ENCODE measurements at places on chromosomes 16 and 17.
A peak's percentile ranks its signal among the peaks of the same experiment; 100 is the strongest.

GRCh38 chr17:56826611-56827414 is 6.9 kb downstream of the C17orf67 start:
- no peak for DNase-seq

DNA sequence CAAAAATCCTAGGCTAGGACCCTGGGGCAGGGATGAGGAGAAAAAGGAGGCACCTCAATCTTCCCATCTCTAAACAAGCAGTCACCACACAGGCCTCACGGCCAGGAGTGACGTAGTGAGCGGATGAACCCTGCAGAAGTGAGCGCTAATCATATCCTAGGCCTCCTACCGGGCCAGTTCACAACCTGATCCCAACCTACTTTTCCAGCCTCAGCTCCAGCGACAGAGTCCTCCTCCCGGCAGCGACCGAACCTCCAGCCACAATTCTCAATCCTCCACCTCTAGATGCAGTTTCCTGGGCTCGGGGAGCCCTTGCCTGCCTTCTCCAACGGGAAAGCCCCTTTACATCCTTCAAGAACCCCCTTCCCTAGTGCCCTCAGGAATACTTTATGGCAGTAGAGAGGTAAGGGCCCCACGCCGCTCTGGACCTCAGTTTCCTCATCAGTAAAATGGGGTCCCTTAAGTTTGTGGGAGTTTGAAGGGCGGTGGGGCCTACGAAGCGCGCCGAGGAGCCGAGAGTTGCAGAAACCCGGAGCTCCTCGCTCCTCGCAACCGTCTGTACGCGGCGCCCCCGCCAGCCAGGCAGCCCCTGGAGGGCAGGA is 1.4 kb downstream of the ZNF668 start:
- DNase-seq: no peak

- DNase-seq: no peak
Measured at GRCh38 chr17:78184868-78185267, 2.0 kb downstream of the TK1 start.

GRCh38 chr16:86138121-86139085 is 239.4 kb downstream of the IRF8 start:
- DNase-seq: peak; percentile 18

- DNase-seq: no peak
Measured at GRCh38 chr16:53787423-53787822, 83.5 kb downstream of the FTO start.

DNA sequence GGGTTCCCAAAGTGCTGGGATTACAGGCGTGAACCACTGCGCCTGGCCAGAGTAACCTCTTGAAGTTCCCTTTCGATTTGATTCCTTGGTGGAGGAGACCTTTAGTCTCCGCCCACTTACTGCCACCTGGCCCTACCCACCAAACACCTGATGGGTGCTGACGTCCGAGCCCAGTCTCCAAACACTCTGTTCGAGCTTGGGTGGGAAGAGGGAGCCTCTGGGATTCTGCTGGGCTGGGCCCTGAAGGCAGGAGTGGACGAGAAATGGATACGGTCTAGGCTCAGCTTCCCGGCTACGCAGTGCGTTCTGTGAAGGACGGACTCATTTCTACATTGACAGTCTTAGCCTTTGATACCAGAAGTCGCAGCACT is 870 bp upstream of the ITGA3 start:
- no peak for DNase-seq

DNA sequence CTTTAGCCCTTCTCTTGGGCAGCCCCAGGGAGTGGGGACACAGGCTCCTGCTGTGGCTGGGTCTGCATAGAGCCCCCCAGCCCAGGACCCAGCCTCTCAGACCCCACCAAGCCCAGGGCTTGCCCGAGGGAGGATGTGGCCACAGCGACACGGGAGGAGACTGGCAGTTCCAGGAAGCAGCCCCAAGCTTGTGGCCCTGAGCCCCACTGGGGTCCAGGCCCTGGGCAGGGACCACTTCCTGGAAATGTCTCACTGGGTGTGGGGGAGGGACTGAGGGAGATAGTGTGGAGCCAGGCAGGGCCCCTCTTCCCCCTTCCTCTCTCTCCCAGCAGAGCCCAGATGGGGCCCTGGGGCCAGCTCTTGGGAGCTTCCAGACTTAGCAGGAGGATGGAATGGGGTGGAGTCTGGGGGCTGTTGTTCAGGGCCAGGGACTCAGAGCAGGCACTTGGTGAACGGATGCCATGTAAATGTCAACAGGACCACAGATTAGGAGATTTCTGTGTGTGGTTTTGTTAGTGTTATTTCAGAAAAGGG is 35.3 kb downstream of the ADGRG5 start:
- DNase-seq: peak; percentile 30

Measured in eye (tissue), 1 donor.